ENCODE measurements at places on chromosomes 1 and 21.

DNA sequence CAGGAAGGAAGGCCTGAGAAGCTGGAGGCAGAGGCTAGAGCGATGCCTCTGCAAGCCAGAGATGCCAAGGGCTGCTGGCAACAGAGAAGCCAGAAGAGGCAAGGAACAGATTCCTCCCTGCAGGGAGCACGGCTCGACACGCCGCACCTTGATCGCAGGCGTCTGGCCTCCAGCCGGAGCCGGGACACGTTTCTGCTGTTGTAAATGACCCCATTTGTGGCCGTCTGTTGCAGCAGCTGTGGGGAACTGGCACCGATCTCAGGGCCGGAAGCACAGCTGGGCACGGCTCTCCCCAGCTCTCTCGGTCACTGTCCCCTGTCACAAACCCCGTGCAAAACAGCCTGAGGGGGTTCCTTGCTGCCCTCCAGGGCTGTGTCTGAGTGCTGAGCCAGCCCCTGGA is 59.6 kb downstream of the SIK1 start:
- DNase-seq, result peak; percentile 43

DNA sequence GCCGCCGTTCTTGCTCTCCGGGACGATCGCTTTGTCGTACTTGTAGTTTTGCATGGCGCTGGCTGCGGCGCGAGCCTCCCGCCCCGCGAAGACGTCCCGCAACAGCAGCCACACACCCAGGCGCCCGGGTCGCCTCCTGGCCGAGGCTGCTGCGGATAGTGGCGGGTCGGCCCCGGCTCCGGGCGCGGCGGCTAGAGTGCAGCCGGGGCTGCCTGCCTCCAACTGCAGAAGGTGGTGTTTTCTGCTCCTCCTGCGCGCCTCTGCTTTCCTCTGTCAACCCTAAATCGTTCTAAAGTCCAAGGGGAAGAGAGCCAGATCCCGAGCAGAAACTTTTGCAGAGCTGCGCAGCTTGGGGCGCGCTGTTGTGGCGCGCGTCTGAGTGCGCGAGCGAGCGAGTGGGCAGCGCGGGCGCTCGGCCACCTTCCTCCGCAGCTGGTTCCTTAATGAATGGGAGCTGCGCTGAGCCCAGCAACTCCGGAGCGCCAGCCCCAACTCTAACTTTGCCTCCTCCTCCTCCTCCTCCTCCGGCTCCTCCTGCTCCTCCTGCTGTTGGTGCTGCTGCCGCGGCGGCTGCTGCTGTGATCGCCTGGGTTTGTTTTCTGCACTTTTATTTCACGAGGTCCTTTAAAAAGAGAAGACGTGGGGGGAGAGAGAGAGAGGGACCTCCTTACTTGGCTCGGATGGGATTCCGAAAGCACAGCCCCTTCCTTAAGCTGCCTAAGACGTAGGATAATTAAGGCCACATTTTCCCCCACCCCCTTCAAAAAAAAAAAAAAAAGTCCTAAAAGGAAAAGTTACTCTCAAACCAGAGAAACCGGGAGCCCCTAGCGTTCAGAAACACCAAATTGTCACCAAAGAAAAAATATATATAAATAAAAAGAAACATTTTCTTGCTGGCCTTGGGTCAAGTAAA is at the start of gene PLPP3:
TSS of gene PLPP3 (minus strand) at position 601 of the 913 bp plus-strand sequence. CDS start at position 54, 547 bp downstream.
- peak; percentile 81 for DNase-seq

DNA sequence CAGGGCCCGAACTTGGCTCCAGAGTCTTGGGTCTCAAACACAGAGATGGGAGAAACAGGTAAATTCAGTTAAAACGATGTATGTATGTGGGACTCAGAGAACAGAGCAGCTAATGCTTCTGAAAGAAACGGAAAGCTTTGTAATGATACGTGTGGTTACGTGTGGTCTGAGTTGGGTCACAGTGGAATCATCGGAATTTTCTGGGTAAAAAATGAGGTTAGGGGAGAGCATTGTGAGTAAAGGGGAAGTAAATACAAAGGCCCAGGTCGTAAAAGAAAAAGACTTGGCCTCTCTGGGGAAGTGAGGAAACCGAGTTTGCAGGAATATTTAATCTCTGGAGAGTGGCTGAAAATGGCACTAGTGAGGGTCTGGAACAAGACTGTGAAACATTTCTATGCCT is 8.3 kb downstream of the NHLH2 start:
- no peak for DNase-seq

GRCh38 chr1:198449261-198449660 is 91.2 kb downstream of the ATP6V1G3 start:
- DNase-seq, result no peak

- no peak for DNase-seq
These were observed 42.4 kb upstream of the GADD45A start for GRCh38 chr1:67642629-67643028.

DNA sequence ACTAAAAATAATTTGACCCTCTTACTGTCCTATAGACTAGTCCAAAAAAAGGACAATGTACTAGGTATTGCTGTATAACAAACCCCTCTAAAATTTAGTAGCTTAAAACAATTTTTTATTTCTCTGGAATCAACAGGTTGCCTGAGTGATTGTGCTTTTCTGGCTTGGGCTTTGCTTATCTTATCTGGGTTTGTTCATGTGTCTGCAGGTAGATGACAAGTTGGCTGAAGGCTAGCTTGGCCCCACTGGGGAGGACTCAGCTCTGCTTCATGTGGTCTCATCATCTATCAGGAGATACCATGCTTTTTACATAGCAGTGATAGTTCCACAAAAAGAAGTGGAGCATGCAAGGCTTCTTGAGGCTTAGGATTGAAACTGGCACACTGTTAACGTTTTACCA is 114.2 kb downstream of the MAN1A2 start:
- DNase-seq, result no peak

GRCh38 chr1:9816199-9816598 is 7.6 kb downstream of the CLSTN1 start:
- DNase-seq, result no peak

DNA sequence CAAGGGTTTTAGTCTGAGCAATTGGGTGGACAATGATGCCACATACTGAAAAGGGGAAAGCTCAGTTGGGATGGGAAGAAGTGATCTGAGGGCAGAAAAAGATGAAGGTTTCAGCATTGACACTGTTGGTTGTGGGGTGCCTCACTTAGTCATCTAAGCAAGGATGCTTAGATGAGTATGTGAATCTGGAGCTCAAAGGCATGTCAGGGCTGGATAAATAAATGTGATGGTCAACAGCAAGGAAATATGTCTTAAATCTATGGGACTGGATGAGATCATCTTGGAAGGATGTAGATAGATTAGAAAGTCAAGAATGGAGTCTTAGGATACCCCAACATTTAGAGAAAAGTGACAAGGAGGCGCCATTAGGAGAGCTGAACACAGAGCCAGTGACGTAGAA is 114.6 kb downstream of the ZBTB18 start:
- no peak for DNase-seq

GRCh38 chr1:153566414-153567371 is 1.0 kb upstream of the S100A2 start:
- peak; percentile 99 for DNase-seq

DNA sequence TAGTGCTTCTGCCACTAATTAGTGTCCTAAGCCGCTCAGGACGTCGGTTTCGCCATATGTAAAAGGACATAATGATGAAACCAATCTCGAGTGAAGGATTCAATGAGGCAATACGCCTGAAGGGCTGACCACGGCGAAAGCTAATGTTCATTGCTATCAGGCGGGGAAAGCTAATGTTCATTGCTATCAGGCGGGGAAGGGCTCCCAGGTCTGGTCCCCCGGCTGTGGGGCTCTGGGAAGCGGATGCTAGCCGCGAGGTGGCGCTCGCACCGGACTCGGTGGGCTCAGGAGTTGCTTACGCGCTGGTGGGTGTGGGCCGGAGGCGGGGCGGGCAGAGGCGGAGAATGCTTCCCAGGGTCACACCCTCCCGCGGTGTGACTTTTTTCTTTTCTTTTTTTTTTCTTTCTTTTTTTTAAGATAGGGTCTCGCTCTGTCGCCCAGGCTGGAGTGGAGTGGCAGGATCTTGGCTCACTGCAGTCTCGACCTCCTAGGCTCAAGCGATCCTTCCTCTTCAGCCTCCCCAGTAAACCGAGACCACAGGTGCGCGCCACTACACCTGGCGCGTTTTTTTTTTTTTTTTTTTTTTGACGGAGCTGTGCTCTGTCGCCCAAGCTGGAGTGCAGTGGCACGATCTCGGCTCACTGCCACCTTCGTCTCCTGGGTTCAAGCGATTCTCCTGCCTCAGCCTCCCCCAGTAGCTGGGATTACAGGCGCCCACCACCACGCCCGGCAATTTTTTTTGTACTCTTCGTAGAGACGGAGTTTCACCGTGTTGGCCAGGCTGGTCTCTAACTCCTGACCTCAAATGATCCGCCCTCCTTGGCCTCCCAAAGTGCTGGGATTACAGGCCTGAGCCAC is 1.1 kb upstream of the PEAR1 start:
- DNase-seq, result peak; percentile 37

DNA sequence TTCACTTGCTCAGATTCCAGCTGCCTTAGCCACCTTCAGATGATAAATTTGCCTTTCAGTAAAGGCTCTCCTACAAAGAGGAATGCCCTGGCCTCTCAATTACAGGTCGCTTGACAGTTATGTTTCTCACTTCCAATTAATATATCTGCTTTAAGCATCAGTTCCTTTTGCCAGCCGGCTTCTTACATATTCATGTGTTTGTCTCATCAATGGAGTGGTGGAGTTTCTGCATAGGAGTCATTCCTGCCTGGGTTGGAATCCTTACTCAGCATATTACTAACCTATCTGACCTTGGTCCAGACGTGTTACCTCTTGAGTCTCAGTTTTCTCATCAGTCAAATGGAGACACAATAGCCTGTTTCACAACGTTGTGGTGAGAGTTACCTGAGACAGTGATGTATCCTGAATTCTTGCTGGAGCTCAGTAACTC is 9.4 kb upstream of the SESN2 start:
- no peak for DNase-seq

- DNase-seq, result no peak
These were observed 18.9 kb downstream of the ARHGEF16 start for GRCh38 chr1:3473381-3473844.

GRCh38 chr1:117795190-117795589 is 134.2 kb downstream of the GDAP2 start:
- DNase-seq, result no peak

DNA sequence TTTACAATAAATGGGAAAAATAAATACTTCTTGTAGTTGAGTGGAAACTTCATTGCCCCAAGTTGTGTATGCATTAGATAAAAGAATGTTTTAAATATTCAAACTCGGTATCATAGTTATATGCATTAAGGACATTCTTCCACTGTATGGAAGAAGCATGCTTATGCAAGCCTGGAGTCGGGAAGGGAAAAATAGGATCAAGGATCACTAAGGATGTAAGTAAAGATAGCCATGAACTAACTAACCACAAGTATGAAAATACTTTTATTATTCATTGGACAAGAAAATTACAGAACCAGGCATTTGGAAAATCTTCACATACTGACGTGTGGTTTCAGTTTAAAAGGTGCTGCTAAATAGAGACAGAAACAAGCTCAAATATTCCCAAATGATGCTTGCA is 26.9 kb upstream of the DPYD start:
- DNase-seq, result no peak

DNA sequence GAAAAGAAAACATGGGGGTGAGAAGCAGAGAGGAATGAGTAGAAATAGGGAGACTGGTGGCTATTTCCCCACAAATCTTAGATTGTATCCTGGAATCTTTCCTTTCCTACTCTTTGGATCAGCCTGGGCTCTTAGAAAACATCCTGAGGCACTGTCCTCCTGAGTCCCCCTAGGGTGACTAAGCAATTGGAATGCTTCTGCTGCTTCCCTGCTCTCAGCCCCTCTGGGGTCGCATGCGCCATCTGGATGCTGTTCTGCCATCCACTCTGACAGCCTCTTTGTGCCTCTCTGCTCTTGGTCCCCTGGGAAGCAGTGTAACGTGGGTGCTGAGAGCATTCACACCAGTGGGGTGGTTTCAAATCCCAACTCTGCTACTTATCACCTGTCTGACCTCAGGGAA is 443.0 kb downstream of the SIPA1L2 start:
- no peak for DNase-seq

DNA sequence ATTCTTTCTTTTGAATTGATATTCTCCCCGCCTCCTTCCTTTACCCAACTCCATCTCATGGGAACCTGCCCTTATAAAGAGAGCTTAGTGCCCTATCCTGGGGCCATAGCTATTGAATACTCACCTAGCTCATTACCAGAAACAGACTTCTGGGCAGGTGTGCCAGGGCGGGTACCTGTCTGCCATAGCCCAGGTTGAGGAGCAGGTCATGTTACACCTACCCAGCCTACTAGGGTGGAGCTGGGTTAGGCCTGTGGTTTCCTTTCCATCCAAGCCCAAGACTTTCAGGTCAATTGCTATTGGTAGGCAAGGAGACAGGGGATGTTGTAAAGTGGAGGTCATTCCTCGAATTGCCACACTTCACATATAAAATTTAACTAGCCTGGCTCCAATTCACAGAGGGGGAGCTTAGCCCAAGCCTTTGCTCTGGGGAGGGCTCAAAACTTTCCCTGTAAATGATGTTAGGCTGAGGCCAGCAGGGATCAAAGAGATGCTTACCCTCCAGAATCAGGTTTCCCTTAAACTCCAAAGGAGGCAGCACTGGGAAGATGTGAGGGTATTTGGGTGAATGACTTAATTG is 87.1 kb upstream of the IPO9 start:
- DNase-seq, result no peak

DNA sequence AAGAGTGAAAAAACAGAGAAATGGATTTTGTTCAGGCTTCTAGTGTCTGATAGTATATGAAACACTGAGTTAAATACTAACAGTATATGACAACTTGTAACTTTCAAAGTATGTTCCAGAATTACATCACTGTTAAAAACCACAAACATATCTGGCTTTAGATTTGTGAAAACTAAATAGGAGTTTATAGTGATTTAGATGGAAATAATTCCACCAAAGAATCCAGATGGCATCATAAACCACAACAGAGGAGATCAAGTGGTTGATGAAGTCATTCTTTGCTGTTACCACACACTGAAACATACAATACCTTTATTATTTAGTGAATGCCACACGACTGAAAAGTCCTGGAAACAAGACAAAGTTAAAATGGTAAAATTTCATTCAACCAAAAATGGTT is 37.2 kb downstream of the ALG14 start:
- no peak for DNase-seq

DNA sequence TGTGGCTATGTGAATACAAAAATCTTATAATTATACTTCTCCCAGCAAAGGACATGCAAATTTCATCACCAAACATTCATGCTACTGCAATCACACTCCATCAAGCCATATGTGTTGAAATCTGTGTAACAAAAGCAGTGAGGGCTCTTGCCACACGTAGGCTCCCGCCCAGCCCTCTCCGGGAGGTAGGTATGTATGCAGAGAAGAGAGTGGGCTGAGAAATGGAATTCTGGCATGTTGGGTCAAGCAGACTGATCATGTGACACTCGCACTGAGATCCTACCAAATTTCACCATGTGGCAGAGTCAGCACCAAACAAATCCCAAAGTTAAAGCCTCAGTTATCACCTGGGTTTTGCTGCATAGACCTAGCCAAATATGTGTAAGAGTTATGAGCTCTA is 49.7 kb downstream of the APP start:
- DNase-seq, result no peak

DNA sequence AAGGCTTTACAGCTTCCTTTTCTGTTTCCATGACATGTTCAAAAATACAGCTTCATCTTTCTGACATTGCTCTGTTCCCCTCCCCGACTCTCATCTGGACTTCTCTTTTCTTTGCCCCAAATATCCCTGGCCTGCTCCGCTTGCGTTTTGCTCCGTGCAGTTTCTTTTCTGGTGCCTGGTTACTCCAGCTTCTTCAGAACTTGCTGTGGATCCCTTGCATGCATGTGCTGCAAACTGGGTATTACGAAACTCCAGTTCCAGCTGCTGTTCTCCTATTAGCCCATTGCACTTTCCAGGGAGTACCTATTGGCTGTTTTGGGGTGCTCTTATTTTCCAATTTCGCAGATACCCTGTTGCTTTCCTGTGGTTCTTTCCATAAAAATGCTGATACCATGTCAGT is 9.9 kb upstream of the NDC1 start:
- DNase-seq, result no peak

GRCh38 chr1:14915356-14916054 is 238.0 kb upstream of the TMEM51 start:
- DNase-seq, result peak; percentile 13

Measured in NCI-H446 treated with DMSO at 0.1 percent for 48 hours (cell line).